ENCODE measurements at places on chromosomes 2 and 18.

GRCh38 chr18:24075767-24076597 lies 61.4 kb downstream of the TTC39C start:
- no peak for DNase-seq

- DNase-seq, result no peak
These were observed 46.8 kb downstream of the XRCC5 start for GRCh38 chr2:216155954-216156353.

- no peak for DNase-seq
These were observed 3.0 kb downstream of the ACTR1B start for GRCh38 chr2:97660775-97661389.

DNA sequence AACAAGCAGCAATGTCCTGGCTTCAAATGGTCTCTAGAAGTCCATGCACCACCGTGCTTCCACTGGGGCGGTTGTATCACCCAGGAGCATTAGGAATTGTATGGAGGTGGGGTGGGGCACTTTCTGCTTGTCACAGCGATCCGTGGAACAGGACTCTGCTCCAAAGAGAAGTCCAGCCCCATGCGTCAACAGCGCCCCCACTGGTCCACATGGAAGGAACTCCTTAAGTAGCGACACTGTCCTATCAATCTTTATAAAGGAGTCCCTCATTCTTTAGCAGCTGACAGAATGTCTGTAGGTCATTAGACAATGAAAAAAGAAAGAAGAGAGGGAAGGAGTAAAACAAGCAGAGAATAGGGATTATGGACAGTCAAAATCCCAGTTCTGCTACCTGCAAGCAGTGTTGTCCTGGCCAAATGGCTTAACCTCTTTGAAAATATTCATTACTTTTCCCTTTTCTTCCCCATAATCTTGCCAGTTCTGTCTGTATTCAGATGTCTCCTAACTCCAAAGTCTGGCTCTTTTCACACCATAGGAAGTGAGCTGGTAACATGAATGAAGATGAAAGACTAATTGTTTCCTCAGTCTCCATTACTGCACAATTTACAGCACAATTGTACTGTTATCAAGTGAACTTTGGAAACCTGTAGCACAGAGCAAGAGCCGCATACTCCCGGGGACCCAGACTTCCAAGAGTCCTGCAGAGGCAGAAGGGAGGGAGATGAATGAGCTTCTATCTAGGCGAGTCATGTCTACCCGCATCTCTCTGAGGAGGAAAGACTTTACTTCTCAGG lies 9.9 kb downstream of the NFE2L2 start:
- DNase-seq, result no peak

GRCh38 chr18:23357996-23358594 lies 95.0 kb upstream of the RIOK3 start:
- DNase-seq, result no peak

DNA sequence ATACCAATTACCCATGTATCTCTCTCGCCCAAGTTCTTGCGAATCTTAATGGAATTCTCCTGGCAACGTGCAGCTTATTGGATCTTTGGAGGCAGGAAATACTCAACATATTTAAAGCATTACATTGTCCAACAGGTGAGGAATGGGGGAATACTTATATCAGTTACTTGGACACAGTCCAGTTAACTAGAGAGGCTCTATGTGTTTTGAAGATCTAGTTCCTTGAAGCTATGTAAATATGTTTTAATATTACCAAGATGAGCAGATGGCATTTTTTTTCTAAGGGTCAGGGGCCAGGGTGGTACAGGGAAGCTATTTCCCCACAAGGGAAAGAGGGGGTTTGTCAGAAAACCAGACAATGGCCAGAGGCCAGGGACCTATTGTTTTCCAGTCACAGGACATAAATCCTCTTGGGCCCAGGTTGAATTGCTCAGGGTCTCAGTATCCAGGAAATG lies 26.8 kb upstream of the MC5R start:
- DNase-seq, result no peak

DNA sequence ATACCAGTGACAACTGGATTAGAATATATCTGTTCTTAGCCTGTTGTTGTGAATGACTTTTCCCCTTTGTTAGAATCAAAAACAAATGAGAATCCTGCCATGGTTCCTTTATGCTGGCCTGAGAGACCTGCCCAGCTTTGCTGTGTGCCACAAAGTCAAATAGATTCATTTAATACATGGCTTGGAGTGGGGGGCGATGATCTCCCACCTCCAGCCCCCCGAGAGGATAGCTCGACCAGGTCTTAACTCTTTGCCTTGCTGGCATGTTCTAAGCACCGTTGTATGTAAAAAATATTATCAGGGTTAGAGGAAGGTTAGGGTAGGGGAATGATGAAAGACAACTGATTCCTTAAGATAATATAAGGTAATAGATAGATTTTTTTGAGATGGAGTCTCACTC lies 22.2 kb upstream of the DGKD start:
- no peak for DNase-seq

- DNase-seq, result no peak
These were observed 742.9 kb upstream of the DDX18 start for GRCh38 chr2:117071556-117072102.
